AG10803 (cell line): ENCODE measurements at places on chromosomes 4 and X.

- peak; percentile 3 for DNase-seq
Measured at GRCh38 chrX:39309018-39309635, 507.9 kb downstream of the MID1IP1 start.

- no peak for DNase-seq
Measured at GRCh38 chrX:24646006-24646405, 1.1 kb downstream of the PCYT1B start.

GRCh38 chrX:106649523-106650428 is 38.0 kb downstream of the RADX start:
- DNase-seq = no peak

- peak; percentile 92 for DNase-seq
Measured at GRCh38 chr4:141375855-141376254, 155.2 kb downstream of the ZNF330 start.

DNA sequence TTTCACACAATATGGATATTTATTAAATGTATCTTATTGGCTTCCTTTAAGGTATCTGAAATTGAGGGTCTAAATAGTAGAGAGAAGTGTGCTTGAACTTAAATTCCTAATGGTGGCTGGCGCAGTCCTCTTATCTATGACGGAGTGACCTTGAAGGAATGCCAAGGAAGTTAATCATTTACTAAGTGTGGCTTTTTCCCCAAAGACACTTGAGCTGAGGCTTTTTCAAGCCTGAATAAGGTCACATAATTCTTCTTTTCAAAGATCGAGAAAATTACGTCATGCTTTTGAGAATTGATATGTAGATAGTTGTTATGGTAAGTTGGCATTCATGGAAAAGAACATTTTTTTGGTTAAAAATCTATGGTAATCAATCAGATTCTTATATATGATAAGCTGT is 11.7 kb upstream of the PRPS2 start:
- no peak for DNase-seq

GRCh38 chr4:169795585-169795984 is 37.8 kb upstream of the HPF1 start:
- DNase-seq = peak; percentile 10

DNA sequence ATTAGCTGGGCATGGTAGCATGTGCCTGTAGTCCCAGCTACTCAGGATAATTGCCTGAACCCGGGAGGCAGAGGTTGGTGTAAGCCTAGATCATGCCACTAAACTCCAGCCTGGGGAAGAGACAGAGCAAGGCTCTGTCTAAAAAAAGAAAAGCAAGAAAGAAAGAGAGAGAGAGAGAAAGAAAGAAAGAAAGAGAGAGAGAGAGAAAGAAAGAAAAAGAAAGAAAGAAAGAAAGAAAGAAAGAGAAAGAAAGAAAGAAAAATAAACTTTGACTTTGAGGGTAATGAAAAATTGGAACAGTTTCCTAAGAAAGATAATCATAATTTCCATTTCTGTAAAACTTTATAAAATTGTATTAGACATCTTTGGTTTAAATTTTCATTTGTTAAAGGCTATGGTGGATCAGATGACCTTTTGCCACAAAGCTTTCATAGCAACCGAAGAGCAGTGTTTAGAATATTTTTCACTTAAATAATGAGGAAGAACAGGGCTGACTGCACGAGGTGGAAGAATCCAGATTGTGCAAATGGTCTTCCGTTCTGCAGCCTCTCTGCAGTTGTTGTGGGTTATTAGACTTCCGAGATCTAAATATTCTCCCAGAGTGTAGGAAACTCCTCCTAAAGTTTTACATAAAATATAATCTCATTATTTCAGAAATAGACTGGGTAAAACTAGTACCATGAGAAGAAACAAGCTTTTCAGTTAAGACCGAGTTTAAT is 55.9 kb downstream of the RBM47 start:
- no peak for DNase-seq

DNA sequence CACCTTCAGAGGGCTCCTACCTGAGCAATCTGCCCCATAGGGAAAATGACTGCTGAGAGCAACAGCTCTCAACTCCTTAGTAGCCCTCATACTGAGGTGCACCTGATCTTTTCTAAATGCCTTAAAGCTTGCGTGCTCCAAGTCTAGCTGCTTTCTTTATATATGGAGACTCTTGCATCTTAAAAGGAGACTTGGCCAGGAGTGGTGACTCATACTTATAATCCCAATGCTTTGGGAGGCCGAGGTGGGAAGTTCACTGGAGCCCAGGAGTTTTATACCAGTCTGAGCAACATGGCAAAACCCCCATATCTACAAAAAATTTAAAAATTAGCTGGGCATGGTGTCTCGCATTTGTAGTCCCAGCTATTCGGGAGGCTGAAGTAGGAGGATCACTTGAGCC is 78.1 kb upstream of the TRIM2 start:
- DNase-seq = no peak

DNA sequence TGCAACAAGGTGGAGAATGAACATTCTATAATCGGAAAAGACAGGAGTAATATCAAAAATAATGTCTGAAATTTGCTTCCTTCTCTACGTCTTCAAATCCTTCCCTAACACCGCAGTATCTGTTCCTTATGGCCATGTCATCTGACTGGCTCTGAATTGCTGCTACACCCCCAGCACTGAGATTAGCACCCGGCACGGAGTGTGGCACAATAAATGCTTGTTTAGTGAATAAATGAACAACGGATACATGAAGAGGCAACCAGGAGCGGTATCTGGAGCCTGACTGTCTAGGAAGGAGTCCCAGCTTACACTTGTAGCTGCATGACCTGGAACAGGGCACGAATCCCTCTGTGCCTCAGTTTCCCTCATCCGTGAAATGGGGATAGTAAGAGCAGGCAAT is 164.3 kb downstream of the AFAP1 start:
- DNase-seq = no peak

GRCh38 chrX:150185766-150186165 is 177.4 kb upstream of the MAMLD1 start:
- DNase-seq = no peak

DNA sequence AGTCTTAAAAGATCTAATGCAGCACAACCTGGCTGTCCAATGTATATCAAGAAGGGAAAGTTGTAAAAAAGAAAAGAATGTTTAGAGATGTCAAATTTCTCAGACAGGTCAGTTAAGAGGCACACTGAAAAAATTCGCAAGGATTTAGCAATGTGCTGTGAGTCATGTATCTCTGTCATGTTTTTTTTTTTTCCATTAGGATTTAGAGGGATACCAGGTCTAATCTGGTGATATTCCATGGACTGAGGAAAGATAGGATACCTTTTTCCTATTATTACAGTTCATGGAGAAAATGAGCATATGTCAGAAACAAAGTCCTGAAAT is 815.4 kb upstream of the PCDH10 start:
- no peak for DNase-seq

GRCh38 chr4:1018147-1019020 is 7.0 kb downstream of the FGFRL1 start:
- no peak for DNase-seq

DNA sequence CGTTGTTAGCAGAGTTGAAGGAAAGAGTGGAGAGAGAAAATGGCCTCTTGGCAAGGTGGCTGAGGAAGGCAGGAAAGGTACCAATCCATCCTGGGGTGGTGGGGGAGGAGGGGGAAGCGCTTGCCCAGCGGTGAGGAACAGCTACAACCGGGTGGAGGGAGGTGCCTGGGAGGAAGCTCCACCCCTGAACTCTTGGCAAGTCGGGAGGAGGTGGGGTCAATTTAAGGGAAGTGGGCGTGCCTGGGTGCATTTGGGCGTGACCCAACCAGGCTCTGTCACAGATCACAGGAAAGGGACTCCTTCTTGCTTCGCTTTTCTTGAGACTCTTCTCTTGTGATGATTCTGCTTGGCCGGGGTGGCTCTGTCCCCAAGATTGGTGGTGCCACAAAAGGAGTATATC is 41.7 kb downstream of the BCORL1 start:
- peak; percentile 64 for DNase-seq

GRCh38 chr4:183906739-183907651 is 1.9 kb downstream of the STOX2 start:
- DNase-seq = no peak

DNA sequence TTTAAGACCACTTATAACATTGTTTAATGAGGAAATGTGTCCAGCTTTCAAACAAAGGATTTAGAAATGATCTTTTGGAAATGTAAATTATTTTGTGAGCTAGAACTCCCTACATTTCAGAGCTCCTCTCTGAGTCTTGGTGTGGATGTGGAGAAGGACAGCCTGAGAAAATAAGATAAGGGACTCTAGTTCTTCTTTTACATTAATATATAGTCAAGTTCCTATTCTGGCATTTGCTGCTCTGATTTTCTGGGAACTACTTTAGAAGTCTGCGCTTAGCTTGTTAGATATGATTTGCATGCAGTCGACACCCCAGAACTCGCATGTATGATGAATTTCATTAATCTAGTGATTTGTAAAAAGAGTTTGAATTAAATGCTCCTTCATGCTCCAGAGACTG is 45.5 kb downstream of the TSPAN7 start:
- DNase-seq = no peak

GRCh38 chr4:7017446-7018048 is 25.6 kb upstream of the TADA2B start:
- no peak for DNase-seq

- no peak for DNase-seq
Measured at GRCh38 chrX:110171442-110171841, 146.4 kb downstream of the AMMECR1 start.
